Effector memory CD8-positive, alpha-beta T cell (primary cell): ENCODE measurements at places on chromosomes 1 and 21.
A peak's percentile ranks its signal among the peaks of the same experiment; 100 is the strongest.

DNA sequence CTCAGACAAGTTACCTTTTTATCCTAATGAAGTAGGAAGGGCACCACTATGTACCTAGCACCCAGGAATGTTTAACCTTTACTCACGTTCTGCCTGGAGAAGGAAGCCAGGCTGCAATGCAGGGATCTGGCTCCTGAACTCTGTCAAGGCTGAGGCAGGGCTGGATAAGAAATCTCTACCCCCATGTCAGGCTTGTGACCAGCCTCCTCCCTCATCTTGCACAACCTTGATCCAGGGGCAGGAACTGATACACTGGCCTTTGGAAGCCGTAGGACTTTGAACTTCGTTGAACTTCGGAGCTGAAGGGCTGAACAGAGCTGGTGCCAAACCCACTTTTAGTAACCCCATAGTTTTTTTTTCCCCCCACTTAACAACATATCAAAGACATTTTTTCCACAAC, 8.0 kb upstream of the AKR1A1 start:
- H3K27ac ChIP-seq = no peak overlapping the region
- no peak for DNase-seq
- peaks cover 14% of the 10 kb centered on the region for H3K4me1 ChIP-seq
- H3K36me3 ChIP-seq = no peaks in the 10 kb centered on the region

GRCh38 chr1:216193839-216194443, 229.3 kb downstream of the USH2A start:
- no peak overlapping the region for H3K4me3 ChIP-seq
- H3K27ac ChIP-seq = no peak overlapping the region
- H3K27me3 ChIP-seq = no peaks in the 10 kb centered on the region
- no peaks in the 10 kb centered on the region for H3K4me1 ChIP-seq

DNA sequence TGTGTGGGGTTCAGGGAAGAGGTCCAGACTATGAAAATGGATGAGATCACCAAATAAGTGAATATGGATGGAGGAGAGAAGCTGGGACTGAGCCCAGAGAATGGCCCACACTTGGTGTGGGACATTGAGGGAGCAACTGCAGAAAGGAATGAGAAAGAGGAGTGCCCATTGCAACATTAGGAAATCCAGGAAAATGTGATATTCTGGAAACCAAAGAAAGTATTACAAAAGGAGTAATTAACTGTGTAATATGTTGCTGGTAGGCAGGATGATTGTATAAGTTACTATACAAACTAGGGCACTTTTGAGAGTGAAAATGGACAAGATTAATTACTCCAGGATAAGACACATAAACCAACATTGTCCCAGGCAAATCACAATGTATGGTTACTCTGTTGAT, 59.8 kb upstream of the ARTN start:
- H3K27ac ChIP-seq = no peak overlapping the region
- no peaks in the 10 kb centered on the region for H3K36me3 ChIP-seq
- H3K4me1 ChIP-seq = no peaks in the 10 kb centered on the region
- no peak overlapping the region for H3K4me3 ChIP-seq

- no peak overlapping the region for H3K4me3 ChIP-seq
- no peak overlapping the region for H3K27ac ChIP-seq
- no peak for DNase-seq
- H3K36me3 ChIP-seq = peaks cover 92% of the 10 kb centered on the region
- H3K27me3 ChIP-seq = no peaks in the 10 kb centered on the region
Measured at GRCh38 chr1:204530932-204531331, 14.7 kb downstream of the MDM4 start.

- no peaks in the 10 kb centered on the region for H3K27me3 ChIP-seq
- peak overlapping the region; percentile 37 for H3K4me3 ChIP-seq
- peaks cover 46% of the 10 kb centered on the region for H3K4me1 ChIP-seq
- H3K27ac ChIP-seq = no peak overlapping the region
Measured at GRCh38 chr1:221735999-221736398, 5.9 kb downstream of the DUSP10 start.

- H3K36me3 ChIP-seq = no peaks in the 10 kb centered on the region
- no peak overlapping the region for H3K27ac ChIP-seq
- no peak for DNase-seq
- no peak overlapping the region for H3K4me3 ChIP-seq
Measured at GRCh38 chr1:224761245-224761644, 145.1 kb downstream of the CNIH3 start.

GRCh38 chr1:34265396-34265795, 88.7 kb downstream of the C1orf94 start:
- no peak overlapping the region for H3K27ac ChIP-seq
- H3K27me3 ChIP-seq = peaks cover 7% of the 10 kb centered on the region
- no peaks in the 10 kb centered on the region for H3K36me3 ChIP-seq
- no peak for DNase-seq
- H3K4me3 ChIP-seq = no peak overlapping the region
- no peaks in the 10 kb centered on the region for H3K4me1 ChIP-seq

- DNase-seq = no peak
- no peak overlapping the region for H3K27ac ChIP-seq
- H3K36me3 ChIP-seq = no peaks in the 10 kb centered on the region
- peaks cover 59% of the 10 kb centered on the region for H3K27me3 ChIP-seq
- H3K4me1 ChIP-seq = no peaks in the 10 kb centered on the region
Measured at GRCh38 chr1:207917080-207917479, 6.2 kb upstream of the CD34 start.

GRCh38 chr1:178337091-178337706, 159.6 kb downstream of the CLEC20A start:
- H3K27me3 ChIP-seq = no peaks in the 10 kb centered on the region
- H3K4me3 ChIP-seq = no peak overlapping the region
- H3K27ac ChIP-seq = no peak overlapping the region

GRCh38 chr1:13830616-13831280, 130.8 kb downstream of the PRDM2 start:
- no peak overlapping the region for H3K27ac ChIP-seq
- peaks cover 5% of the 10 kb centered on the region for H3K27me3 ChIP-seq
- no peak overlapping the region for H3K4me3 ChIP-seq
- H3K36me3 ChIP-seq = no peaks in the 10 kb centered on the region
- no peak for DNase-seq

DNA sequence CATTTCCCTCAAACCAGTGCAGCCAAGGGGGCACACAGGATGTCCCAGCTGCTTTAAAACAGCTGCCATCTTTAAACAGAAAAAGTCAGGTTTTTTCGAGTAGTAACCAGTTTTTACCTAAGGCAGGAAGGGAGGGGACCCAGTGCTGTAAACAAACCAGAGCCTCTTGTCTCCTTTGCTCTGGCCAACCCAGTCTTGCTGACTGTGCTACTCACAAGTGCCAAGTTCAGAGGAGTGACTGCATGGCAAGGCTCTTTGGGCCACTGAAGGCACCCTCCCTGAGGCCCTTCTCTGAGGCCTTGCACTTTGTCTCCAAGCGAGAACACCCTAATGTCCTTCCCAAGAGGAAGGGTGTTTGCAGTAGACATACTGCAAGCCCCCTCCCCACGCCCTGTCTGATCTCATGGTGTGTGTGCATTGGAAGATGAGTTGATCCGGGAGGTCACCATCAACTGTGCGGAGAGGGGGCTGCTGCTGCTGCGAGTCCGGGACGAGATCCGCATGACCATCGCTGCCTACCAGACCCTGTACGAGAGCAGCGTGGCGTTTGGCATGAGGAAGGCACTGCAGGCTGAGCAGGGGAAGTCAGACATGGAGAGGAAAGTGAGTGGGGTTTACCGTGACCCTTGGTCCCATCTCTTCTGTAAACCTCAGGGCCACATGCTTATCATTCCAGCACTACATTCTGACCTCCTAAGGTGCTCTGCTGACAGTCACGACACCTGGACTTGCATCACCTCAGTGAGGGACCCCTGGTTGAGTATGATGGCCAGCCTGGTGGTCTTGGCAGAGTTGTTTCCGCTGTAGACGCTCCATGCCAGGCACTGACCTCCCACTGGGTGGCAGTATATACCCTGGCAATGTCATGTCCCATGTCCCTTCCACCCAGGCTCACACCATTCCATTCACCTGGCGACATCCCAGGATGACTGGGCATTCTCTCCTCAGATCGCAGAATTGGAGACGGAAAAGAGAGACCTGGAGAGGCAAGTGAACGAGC, 4.7 kb downstream of the DNALI1 start:
- H3K4me1 ChIP-seq = no peaks in the 10 kb centered on the region
- H3K27ac ChIP-seq = no peak overlapping the region
- no peak for DNase-seq
- H3K27me3 ChIP-seq = peaks cover 12% of the 10 kb centered on the region

- H3K27me3 ChIP-seq = peaks cover 52% of the 10 kb centered on the region
- H3K4me1 ChIP-seq = peaks cover 5% of the 10 kb centered on the region
- H3K4me3 ChIP-seq = no peak overlapping the region
- H3K36me3 ChIP-seq = no peaks in the 10 kb centered on the region
- no peak for DNase-seq
Measured at GRCh38 chr1:29256394-29256793, 20.1 kb downstream of the PTPRU start.

DNA sequence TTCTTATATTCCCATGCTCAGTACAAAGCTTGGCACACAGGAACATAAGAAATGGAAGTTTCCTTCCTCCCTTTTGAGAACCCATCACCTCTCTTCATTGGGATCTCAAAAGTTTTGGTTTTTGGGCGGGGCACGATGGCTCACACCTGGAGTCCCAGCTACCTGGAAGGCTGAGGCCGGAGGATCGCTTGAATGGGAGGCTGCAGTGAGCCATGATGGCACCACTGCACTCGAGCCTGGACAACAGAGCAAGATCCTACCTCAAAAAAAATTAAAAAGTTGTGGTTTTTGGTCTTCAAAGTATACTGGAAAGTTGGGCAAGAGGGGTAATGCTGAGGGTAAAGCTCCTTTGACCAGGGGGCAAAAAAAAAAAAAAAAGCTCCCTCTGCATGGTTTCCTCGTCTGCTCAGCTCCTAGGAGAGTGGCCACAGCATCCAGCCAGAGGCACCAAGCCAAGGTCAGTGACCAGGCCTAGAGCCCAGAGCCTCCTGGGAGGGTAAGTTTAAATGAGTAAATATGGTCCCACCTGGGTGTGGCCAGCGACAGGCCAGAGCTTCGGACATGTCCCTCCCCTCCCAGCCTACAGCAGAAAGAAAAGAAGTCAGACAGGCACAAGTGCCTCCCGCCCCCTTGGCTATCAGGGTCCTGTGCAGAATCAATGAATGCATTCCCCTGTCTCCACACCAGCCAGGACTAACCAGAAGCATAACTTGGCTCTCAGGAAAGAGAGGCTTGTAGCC, 5.0 kb downstream of the MEF2D start:
- no peak for DNase-seq
- H3K27ac ChIP-seq = peak overlapping the region; percentile 99
- no peaks in the 10 kb centered on the region for H3K27me3 ChIP-seq
- H3K4me1 ChIP-seq = peaks cover 79% of the 10 kb centered on the region
- peaks cover 67% of the 10 kb centered on the region for H3K36me3 ChIP-seq
- H3K4me3 ChIP-seq = peak overlapping the region; percentile 88
